Mesenteric fat pad (tissue), 1 donor: ENCODE measurements at places on chromosomes 7 and 10.
A peak's percentile ranks its signal among the peaks of the same experiment; 100 is the strongest.

GRCh38 chr7:5226921-5227785 is 37.1 kb downstream of the WIPI2 start:
- DNase-seq = no peak

- no peak for DNase-seq
These were observed 191.7 kb downstream of the TFEC start for GRCh38 chr7:115838829-115839228.

DNA sequence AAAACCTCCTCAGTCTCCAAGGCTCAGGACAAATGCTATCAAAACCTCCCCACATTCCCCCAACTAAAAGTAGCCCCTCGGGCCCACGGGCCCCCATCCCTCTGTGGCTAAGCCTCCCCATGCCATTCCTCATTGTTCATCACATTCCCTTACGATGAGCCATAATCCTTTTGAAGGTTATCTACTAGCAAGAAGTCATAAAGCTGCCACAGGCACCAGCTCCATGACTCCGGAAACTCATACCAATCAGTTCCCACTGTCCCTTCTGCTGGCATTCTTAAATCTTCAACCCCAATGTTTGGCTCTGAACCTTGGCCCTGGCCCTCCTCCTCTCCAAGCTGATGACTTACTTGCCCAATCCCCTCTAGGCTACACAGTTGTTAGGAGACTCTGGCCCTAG is 19.4 kb upstream of the TM9SF3 start:
- DNase-seq = no peak

GRCh38 chr10:103695584-103696005 is 159.8 kb downstream of the SH3PXD2A start:
- DNase-seq = no peak

DNA sequence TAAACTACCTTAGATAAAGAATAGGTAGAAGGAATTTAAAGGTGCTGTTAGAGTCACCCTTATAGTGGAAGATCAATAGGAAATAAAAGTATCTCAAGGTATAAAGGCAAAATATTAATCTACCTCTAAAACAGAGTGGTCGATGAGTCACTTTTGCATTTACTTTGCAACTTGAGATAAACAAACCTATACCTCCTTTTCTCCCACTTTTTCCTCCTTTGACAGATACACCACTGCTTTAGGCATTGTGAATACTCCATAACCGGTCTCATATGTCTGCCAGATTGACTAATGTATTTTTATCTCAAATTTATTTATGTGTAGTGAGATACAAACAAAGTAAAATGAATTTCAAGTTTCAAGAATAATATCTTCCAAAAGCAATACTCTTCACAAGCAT is 193.5 kb downstream of the SKAP2 start:
- no peak for DNase-seq

DNA sequence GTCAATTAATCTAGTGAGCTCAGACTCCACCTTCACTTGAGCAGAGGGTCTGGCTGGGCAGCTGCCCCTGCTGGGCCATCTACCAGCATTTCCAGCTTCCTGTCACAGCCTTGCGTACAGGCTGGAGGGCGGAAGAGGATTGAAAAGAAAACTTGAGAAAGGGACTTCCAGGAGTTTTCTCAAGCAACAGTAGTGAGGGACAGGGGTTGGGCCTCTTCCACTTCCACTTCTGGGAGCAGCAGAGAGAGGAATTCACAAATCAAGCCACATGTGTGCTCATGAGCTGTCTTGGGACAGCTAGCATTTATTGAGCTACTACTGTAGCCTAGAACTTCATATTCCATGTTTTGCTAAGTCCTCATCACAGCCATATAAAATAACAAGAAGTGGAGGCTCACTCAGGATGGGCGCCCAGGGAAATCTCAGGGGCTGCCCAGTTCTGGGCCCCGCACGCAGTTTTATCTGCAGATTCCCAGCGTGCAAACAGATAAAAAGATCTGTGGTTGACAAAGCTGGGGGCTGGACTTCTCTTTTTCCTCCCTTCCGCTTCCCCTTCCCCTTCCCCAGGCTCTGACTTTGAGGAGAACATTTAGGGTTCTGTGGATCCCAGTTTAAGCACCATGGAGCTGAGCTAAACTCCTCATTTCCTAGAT is 135.8 kb downstream of the RGS10 start:
- DNase-seq = no peak

- DNase-seq = no peak
These were observed 15.5 kb upstream of the TRIL start for GRCh38 chr7:28973591-28973990.

DNA sequence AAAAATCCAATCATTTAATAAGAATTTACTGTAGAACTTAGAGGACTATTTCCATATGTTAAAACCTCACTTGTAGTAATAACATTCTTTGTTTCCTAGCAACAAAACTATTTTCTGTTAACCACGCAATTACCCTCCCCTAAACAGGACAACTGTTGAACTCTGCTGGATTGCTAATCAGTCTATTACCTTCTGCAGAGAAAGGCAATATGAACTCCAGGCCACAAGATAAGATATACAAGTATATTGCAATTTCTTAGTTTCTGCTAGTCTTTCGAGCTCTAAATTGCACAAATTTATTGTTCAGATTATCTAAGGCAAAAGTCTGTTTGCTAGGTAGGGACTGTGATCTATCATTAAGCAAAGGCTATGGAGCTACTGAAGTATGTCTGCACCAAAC is 920.1 kb upstream of the LRRN3 start:
- no peak for DNase-seq

- DNase-seq = no peak
These were observed 30.7 kb upstream of the ZNF92 start for GRCh38 chr7:65342723-65343629.

DNA sequence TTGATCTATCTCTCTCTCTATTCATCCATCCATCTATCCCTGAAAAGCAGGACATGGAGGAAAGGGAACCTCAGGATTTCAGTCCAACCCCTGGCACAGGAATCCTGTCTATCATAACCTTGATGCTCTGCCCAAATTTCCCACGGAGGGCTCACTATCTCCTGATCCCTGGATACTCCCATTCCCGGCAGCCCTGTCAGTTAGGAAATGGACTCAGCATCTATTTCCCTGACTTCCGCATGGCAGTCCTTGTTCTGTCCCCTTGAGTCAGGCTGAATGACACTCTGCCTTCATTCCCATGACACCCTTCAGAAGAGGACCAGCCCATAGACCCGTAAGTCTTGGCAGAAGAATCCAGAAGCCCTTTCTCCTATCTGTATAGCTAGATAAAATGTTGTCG is 77.7 kb downstream of the VWA2 start:
- DNase-seq = no peak

DNA sequence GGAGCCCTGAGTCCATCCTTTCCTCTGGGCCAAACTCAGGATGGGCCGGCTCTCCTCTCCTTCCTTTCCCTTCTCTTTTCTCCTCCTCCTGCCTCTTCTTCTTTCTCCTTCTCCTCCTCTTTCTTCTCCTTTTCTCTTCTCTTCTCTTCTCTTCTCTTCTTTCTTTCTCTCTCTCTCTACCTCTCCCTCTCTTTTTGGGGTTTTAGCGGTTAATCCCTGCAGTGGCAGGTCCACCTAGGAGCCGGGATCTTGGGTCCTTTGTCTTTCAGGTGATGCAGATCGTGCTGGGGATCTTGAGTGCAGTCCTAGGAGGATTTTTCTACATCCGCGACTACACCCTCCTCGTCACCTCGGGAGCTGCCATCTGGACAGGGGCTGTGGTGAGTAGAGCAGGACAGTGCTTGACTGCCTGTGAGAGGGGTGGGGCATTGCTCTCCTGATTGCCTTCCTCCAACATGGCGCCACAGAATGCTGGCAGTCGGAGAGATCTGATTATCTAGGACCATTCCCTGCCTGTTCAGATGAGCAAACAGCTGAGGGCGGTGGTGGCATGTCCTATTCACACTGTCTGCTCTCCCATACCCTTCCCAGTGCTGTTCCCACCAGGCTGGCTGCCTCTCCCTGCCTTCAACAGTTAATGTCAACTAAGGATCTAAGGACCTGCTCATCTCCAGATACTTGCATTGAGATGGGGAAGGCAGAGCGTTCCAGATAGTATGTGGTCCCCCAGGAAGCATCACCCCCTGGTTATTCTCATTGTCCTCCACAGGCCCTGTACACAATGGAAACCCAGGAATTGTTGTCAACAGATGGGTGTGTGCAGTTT is 1.6 kb downstream of the TMEM176A start:
- DNase-seq = no peak

GRCh38 chr7:1666823-1667565 is 3.1 kb upstream of the ELFN1 start:
- peak; percentile 88 for DNase-seq

DNA sequence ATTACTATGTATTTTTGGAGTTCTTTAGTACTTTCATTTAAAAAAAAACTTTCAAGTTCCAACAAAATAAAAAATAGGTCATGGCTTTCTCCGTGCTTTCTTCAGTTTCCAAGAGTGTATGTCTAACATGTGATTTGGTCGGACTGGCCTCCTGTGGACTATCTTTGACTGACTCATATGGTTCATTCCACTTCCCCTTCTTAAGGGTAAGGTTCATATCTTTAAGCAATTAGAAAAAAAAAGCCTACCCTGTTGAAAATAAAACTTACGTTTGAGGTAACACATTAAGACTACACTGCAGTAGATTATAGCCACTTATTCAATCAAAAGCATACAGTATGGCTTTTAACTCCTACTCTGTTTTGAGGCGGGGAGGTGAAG is 112.8 kb upstream of the AHR start:
- no peak for DNase-seq

GRCh38 chr10:110495731-110496552 is 1.8 kb upstream of the DUSP5 start:
- DNase-seq = no peak

- no peak for DNase-seq
These were observed 553.8 kb downstream of the TFEC start for GRCh38 chr7:115476671-115477181.

GRCh38 chr10:36280321-36280741 is 638.2 kb upstream of the FZD8 start:
- DNase-seq = no peak

- no peak for DNase-seq
These were observed 45.1 kb upstream of the OPTN start for GRCh38 chr10:13054844-13055243.

- no peak for DNase-seq
These were observed 21.7 kb downstream of the DDIT4 start for GRCh38 chr10:72295330-72295910.

DNA sequence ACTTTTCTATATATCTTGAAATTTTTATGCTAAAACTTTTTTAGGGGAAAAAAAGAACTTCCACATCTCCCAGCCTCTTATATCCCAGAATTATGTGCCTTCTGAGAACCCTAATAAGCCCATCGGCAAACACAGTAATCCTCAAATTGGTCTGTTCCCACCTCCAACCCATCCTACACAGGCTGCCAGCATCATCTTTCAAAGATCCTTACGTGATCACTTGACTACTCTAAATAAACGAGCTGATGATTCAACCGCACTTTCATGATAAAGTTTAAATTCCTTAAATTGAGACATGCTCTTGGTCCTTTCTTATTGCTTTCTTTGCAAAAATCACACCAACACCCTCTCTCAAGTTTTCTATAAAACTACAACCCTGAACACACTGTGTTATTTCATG is 52.5 kb downstream of the MPP7 start:
- DNase-seq = no peak

- no peak for DNase-seq
These were observed 58.7 kb downstream of the DNAJC1 start for GRCh38 chr10:21944727-21945386.

DNA sequence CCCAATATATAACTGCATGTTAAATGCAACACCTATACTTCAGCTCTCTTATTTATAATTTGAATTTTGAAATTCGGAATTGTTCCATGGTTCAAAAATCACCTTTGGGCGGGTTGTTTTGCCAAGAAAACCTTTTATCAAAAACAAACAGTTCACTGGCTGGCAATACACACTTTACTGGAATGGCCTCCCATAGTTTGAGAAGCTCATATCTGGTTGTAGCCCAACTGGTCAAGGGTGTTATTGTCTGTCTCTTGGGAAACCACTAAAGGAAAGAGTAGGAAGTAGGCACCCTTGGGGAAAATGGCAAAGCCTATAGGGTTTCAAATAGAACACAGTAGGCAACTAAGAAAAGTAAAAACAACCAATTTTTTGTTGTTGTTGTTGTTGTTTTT is 117.9 kb downstream of the HIPK2 start:
- no peak for DNase-seq

GRCh38 chr10:44385026-44385695 is at the start of gene CXCL12:
Gene CXCL12, minus strand, starts transcription at chr10:44385097. Its CDS starts 92 bp downstream, at chr10:44385005.
- peak; percentile 90 for DNase-seq

DNA sequence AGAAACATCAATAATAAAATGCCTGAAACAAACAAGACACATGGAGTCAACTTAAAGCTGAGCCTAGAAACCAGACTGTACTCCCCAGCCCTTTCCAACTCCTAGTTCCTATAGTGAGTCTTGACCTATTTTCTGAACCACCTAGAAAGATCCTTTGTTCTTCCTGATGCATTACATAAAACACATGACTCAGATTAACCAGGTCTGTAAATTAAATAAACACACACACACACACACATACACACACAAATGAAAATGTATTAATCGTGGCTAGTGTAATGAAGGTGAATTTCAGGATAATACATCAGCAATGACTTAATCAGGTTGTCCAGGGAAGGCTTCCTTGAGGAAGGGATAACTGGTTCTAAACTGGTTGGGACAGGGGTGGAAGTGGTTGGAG is 104.7 kb downstream of the ST8SIA6 start:
- no peak for DNase-seq

GRCh38 chr10:44465401-44466115 is 80.7 kb upstream of the CXCL12 start:
- DNase-seq = no peak

DNA sequence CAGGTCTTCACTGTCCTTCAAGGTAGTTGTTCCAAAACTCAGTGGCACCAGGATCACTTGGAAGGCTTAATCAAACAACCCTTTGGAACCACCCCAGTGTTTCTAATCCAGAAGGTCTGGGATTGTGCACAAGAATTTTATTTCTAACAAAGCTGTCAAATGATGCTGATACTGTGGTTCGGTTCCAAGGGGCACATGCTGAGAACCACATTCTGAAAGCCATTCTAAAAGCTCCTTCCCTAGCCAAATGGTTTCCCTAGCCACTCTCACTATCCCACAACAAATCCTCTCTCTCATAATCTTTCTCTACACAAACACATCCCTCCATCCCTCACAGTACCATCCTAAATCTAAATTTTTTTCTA is 52.1 kb downstream of the MACC1 start:
- no peak for DNase-seq

DNA sequence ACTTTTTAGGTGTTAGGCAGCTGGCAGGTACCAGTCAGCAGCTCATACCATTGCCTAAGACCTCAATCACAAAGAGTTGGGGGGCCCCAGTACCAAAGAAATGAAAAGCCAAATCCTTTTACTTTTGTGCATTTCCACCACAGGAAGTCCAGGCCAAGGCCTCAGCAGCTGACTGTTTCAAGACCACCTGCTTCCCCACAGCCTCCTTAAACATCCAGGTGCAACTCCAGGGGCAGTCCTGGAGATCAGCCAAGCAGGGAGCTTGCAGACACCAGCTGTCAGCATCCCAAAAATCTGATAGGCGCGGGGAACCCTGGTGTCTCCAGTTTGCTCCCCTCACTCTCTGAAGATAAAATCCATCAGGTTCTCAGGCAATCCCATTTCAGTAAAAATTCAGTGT is 91.5 kb upstream of the EFCAB10 start:
- no peak for DNase-seq
